ENCODE measurements at places on chromosomes 2 and 18.

- no peak for DNase-seq
Observed at GRCh38 chr18:2411381-2411960, 159.8 kb downstream of the METTL4 start.

DNA sequence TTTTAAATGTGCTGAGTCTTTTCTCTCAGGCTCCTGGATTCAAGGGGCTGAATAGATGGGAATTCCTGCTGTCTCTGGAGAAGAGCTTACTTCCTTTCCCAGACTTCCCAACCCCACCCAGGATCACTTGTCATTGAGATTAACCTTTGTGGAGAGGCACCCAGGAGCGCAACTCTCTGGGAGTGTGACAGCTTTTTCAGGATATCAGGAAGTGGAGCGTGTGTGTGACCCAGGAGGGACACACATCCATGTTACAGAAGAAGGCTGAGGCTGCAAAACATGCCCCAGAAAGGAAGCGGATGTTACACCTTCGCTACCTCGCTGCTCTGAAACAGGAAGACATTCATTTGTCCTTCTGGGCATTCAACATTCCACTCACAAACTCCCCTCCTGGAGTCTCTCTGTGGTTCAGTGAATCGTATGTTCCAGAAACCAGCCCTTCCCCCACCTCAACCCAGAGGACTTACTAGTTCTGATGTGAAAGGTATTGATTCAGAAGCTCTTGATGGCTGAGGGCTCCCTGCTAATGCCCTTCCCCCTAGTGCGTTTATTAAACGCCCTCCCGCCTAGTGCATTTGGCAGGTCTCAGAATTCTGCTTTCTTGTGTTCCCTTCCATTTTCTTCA lies 523.9 kb downstream of the TNS1 start:
- no peak for DNase-seq

GRCh38 chr2:100673691-100674485 lies 111.1 kb downstream of the PDCL3 start:
- no peak for DNase-seq

- no peak for DNase-seq
Observed at GRCh38 chr2:145007093-145007959, 487.4 kb upstream of the ZEB2 start.

DNA sequence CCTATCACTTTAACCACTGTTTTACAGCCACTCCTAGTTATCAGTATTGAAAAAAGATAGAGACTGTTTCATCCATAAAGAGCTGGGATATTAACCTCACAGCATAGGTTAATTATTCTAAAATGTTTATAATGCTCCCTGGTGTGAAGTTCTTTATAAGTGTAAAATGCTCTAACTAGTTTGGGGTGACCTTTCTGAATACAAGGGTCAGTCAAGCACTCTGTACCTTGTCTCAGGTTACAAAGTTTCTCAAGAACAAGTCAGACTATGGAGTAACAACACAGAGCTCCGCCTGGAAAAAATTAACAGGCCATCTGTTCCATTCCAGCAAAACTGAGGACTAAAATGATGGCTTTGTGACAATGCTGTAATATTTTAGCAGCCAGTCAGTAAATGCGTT lies 107.4 kb downstream of the NOL4 start:
- no peak for DNase-seq

GRCh38 chr2:16090650-16091575 lies 150.6 kb downstream of the MYCN start:
- DNase-seq: no peak

GRCh38 chr2:2763351-2764000 lies 432.4 kb upstream of the MYT1L start:
- DNase-seq: no peak

DNA sequence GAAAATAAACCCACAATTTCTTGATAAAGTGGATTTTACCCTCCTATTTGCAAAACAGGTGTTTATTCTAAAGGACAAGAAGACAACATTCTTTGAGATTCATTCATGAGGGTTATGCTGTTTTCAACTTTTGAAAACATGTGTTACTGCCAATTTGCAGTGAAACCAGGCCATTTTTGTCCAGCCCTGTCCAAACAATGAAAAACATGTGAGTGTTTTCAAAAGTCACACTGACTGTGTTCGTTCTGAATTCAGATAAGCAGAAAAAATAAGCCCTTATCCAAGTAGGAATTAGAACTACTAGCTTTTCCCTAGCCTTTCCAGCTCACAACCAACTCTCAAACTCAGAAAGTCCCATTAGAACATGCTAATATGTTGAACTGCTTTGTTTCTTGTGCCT lies 148.1 kb upstream of the PID1 start:
- no peak for DNase-seq

GRCh38 chr18:22840606-22841144 lies 92.5 kb upstream of the RBBP8 start:
- DNase-seq: no peak

DNA sequence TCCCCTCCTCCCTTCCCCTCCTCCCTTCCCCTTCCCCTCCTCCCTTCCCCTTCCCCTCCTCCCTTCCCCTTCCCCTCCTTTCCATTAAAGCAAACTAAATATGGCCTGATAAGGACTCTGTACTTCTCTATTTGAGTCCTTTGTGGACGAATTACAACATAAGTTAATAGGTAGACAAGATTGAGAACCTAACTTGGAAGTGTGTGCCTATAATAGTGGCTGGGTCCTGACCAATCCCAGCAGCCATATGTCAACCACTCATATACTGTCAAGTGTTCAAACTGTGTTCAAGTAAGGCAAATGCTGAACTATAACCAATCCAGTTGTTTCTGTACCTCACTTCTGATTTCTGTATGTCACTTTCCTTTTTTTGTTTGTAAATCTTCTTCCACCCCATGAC lies 97.1 kb upstream of the RBMS1 start:
- DNase-seq: no peak

DNA sequence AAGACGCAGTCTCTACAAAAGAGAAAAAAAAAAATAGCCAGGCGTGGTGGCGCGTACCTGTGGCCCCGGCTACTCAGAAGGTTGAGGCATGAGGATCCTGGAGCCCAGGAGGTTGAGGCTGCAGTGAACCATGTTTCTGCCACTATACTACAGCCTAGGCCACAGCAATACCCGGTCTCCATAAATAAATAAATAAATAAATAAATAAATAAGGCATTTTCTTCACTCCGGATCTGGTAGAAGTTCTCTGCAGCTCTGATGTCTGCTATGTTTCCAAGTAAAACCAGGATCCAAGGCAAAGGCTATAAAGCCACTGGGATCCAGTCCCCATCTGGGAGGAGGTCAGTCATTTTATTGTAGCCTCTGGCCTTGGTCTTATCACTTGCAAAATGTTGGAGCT lies 15.5 kb downstream of the NFE2L2 start:
- no peak for DNase-seq

DNA sequence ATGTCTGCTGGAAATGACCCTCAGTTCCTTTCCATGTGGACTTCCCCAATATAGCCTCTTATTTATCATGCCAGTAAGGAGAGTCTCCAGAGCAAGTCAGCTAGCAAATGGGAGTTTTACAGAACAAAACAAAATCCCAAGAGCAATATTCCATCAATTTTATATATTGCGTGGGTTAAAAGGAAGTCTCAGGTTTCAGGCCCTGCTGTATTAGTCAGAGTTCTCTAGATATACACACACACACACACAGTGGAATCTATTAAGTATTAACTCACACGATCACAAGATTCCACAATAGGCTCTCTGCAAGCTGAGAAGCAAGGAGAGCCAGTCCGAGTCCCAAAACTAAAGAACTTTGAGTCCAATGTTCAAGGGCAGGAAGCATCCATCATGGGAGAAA lies 102.8 kb upstream of the MAP2 start:
- DNase-seq: no peak

DNA sequence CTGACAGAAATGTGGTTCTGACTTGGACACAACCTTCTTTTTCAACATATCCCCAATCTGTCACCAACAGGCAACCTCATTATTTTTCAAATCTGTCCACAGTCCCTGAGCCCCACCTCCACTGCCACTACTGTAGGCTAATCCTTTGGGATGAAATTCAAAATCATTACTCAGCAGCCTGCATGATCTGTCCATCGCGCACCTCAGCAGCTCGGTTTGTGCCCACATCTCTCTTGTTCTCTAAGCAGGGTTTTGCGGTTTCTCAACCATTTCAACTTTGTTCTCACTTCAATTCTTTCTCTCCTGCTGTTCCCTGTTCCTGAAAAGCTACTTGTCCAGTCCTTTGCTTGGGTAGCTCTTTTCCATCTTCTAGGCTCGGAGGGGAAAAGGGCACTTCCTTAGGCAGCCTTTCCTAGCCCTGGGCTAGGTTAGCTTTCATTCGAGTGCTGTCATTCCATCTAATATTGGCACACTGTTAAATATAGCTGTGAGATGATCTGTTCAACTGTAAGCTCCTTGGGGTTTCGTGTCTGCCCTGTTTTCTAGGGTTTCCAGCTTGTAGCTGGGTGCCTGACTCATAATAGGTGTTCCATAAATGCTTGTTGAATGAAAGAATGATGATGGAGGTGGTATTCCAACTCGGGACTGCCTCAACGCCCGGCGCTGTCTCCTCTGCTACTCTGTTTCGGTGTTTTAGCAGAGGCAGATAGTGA lies 653 bp upstream of the ANKAR start:
- DNase-seq: no peak

GRCh38 chr2:154655499-154655898 lies 43.0 kb upstream of the KCNJ3 start:
- DNase-seq: no peak

- DNase-seq: no peak
Observed at GRCh38 chr2:203823173-203823572, 44.4 kb upstream of the CTLA4 start.

- no peak for DNase-seq
Observed at GRCh38 chr18:79961527-79962291, 2.7 kb upstream of the HSBP1L1 start.

DNA sequence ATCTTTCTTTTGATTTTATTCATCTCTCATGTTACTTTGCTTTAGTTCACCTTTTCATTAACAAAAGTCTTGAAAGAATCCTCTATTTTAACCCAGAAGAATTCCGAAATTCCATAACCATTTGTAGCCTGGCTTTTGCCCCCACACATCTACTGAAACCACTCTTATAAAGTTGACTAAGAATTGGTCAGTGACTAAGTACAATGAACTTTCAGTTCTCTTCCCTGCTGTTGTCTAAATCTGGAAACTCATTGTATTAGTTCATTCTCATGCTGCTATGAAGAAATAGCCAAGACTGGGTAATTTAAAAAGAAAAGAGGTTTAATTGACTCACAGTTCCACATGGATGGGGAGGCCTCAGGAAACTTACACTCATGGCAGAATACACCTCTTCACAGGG lies 49.9 kb upstream of the PNPT1 start:
- DNase-seq: no peak

- DNase-seq: no peak
Observed at GRCh38 chr18:63476668-63477067, at the start of gene SERPINB5. Gene SERPINB5, plus strand, starts transcription at chr18:63476958. Its CDS starts 7,471 bp downstream, at chr18:63484429.

GRCh38 chr2:54768772-54769428 lies 45.4 kb downstream of the EML6 start:
- DNase-seq: no peak

GRCh38 chr18:2985628-2986027 lies 27.3 kb downstream of the LPIN2 start:
- no peak for DNase-seq

GRCh38 chr18:56257205-56257604 lies 381.2 kb downstream of the TXNL1 start:
- DNase-seq: no peak

DNA sequence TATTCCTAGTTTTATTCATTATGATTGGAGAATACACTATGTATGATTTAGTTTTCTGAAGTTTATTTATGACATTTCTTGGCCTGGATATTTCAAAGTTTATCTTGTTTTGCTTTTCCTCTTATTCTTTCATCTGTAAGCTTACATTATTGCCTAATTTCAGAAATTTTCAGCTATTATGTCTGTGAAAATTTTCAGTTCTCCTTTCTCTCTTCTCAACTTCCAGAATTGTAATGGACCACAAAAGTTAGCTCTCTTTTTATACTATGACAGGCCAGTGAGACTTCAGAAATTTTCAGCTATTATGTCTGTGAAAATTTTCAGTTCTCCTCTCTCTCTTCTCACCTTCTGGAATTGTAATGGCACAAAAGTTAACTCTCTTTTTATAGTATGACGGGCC lies 97.2 kb upstream of the SCN7A start:
- no peak for DNase-seq

DNA sequence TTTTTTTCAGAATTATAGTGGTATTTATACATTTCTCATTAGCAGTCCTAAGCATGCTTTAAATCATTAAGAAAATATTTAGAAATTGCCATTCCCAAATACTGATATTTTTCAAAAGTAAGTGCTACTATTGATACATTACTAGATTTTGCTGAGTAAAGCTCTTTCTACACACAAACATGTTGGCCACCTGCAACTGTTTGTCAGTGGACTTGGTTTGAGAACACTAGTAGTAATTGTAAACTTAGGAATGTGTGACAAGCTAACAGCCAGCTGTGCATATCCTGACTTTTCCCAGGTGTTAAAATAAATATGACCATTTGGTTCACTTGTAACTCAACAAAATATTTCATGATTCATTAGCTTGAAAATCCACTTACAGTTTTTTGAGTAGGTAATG lies 103.1 kb downstream of the MSTN start:
- no peak for DNase-seq

DNA sequence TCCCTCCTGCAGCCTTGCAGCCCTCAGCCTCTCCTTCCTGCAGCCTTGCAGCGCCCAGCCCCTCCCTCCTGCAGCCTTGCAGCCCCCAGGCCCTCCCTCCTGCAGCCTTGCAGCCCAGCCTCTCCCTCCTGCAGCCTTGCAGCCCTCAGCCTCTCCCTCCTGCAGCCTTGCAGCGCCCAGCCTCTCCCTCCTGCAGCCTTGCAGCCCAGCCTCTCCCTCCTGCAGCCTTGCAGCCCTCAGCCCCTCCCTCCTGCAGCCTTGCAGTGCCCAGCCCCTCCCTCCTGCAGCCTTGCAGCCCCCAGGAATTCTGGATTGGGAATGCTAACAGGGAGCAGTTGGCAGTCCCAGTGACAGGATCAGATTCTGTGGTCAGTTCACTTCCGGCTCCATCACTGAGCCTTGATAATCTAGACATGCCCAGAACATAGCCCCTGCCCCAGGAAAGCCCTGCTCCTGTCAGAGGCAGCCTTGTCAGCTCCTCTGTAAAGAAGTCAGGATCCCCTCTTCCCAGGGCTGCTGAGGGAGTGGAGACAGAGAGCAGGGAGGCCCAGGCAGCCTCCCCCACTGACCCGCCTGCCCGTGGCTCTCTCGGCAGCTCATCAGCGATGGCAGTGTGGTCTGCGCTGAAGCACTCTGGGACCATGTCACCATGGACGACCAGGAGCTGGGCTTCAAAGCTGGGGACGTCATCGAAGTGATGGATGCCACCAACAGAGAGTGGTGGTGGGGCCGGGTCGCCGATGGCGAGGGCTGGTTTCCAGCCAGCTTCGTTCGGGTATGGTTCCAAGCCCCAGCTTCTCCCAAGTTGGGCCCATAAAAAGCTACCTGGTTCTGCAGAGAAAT lies 54.8 kb downstream of the FAM168B start:
- no peak for DNase-seq

DNA sequence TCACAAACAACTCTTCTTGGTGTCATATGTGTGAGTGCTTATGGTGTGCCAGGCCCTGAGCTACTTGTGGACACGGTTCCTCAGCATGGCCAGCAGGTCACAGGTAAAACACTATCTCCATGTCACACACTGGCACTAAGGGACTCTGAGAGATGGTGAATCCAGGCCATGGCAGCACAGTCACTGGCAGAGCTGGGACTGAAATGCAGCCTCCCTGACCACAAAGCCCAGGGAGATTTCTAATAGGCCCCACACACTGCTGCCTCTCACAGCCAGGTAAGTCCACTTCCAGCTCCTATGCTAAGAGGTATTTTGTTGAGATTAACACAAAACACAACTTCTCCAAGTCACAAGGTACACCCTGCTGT lies 92.0 kb downstream of the ACTR2 start:
- no peak for DNase-seq

GRCh38 chr18:65725251-65726050 lies 25.4 kb upstream of the CDH7 start:
- DNase-seq: no peak

GRCh38 chr2:86256982-86257381 lies 57.7 kb downstream of the MRPL35 start:
- DNase-seq: no peak

Measured in SK-N-MC (cell line).